ENCODE measurements at places on chromosomes 12 and 14.
A peak's percentile ranks its signal among the peaks of the same experiment; 100 is the strongest.

- DNase-seq, result no peak
Measured at GRCh38 chr12:14836336-14837210, 6.8 kb downstream of the ART4 start.

DNA sequence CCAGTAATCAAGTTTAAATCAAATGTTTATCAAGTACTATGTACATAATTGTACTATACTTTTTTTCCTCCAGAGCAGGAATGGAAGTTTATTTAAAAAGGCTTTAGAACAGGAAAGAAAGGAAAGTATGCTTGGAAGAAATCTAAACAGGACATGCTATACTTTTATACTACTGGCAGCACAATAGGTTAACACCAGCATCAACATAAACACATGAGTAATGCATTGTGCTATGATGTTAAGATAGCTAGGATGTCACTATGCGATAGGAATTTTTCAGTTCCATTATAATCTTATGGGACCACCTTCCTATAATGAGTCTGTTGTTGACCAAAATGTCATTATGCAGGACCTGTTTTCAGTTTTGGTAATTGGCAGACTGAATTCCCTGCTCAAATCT is 41.5 kb upstream of the ANKS1B start:
- no peak for DNase-seq

- no peak for DNase-seq
Measured at GRCh38 chr12:105819549-105819948, 319.2 kb downstream of the NUAK1 start.

- DNase-seq, result no peak
Measured at GRCh38 chr14:81427348-81428058, 27.4 kb upstream of the STON2 start.

- DNase-seq, result no peak
Measured at GRCh38 chr12:61857968-61858367, 402.2 kb upstream of the USP15 start.

DNA sequence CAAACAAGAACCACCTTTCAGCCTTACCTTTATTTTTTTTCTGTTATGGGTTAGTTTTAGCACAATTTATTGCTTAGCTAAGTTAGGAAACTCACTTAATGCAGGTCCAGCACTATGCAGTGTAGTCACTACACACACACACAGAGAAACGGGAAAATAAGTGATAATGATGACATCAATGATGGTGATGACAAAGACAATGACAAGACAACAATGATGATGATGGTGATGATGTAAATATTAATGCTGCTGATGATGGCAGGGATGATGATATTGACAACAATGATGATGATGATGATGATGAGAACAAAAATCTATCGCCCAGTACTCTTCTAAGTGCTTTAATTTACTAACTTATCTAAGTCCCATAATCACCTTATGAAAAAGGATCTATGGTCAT is 41.1 kb downstream of the WSCD2 start:
- no peak for DNase-seq

GRCh38 chr12:62279058-62279457 is 18.9 kb downstream of the USP15 start:
- no peak for DNase-seq

- DNase-seq, result no peak
Measured at GRCh38 chr12:132520421-132521199, 30.7 kb downstream of the FBRSL1 start.

GRCh38 chr12:60501124-60501729 is 905.4 kb downstream of the SLC16A7 start:
- DNase-seq, result no peak

GRCh38 chr14:79333198-79333546 is 878.1 kb downstream of the DIO2 start:
- DNase-seq, result no peak

DNA sequence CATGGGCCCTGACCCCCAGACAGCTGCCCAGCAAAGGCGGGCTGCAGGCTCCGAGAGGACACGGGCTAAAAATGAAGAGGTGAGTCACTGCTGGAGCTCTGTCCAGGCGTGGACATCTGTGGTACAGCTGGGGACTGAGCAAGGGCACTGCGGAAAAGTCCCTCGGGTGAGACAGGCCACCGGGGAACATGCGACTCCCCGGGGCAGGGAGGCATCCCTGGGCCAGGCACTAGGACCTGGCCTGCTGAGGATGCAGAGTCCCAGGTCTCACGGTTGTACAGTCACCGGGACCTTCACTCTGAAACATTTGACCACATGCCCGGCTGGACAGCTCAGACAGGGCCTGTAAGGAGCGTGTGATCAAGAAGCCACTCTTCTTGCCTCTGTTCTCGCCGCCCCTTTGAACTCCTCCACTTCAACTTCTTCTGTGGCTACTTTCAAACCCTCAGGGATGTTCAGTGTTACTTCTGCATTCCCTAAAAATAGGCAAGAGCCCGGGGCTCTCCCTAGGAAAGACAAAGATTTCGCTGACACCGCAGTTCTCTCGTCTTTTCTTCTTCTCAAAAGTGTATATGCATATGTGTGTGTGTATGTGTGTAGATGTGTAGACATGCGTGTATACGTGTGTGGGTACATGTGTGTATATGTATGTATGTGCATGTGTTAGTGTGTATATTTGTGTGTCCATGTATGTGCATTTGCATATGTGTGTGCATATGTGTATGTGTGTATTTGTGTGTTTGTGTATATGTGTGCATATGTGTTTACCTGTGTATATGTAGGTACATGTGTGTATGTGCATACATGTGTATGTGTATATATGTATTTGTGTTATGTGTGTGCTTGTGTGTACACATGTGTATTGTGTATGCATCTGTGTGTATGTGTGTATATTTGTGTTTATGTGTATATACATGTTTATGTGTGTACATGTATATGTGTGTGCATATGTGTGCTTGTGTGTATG is 5.0 kb upstream of the RFLNA start:
- no peak for DNase-seq

GRCh38 chr12:70584332-70584731 is 52.9 kb downstream of the PTPRB start:
- DNase-seq, result no peak

GRCh38 chr12:24770334-24770733 is 178.6 kb downstream of the BCAT1 start:
- DNase-seq, result no peak

DNA sequence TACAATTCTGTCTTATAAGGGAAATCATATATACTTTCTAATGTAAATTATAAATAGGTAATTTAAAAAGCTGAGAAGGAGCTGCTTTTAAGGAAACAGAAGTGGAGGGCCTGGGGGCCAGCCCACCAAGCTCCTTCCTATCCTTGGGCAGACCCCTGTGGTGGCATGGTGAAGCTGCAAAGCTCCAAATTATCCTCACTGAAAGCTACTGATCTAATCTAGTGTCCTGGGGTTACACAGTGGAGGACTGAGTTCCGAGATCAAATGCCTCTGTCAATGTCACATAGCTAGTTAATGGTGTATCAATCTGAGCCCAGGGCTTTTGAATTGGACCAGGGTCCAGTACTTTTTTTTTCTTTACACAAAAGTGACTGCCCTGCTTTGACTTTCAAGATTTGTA is 355.4 kb downstream of the CEP128 start:
- DNase-seq, result no peak

DNA sequence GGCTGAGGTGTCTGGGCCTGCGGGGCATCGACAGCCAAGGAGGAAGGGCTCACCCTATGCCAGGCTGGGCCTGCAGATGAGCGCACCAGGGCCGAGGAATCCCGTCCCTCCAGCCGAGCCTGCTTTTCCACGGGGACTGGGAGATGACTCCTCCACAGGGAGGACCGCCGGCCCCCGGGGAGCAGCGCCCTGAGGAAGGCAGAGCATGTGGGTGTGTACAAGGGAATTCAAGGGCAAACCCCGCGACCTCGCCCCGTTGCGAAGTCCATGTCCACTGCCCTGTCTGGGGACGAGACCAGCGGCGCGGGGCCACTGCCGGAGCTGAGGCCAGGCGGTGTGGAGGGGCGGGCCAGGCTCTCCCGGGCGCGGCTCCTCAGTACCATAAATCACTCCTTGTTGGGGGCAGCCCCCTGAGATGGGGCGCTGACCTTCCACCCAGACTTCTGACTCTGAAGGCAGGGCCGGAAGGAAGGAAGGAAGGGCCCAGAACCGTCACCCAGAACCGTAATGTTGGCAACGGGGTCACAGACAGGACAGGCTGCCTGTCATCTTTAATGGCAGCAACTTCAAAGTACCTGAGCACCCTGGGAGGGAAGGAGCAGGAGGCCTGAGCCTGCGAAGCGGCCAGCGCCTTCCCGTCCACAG is 52.5 kb downstream of the RNF34 start:
- DNase-seq, result no peak

GRCh38 chr12:86256163-86256562 is at the start of gene MGAT4C:
TSS of gene MGAT4C (minus strand) at chr12:86256391.
- DNase-seq, result peak; percentile 89

DNA sequence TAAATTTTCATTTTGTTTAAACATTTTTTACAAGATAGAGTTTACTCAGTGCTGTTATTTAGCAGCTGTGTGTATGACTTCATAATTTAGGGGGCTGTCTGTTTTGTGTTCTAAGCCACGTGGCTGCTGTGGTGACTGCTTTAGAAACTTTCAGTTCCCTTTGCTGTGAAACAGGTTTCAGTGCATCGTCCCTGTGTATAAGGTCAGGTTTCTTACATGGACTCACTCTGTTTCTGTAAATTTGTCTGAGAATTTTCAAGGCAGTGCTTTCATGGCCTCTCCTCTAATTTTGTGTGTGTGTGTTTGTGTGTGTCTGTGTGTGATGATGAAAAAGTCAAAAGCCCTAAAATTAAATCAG is 32.4 kb downstream of the BICD1 start:
- DNase-seq, result no peak

GRCh38 chr12:122793685-122794106 is 19.3 kb downstream of the CCDC62 start:
- DNase-seq, result peak; percentile 54

GRCh38 chr12:87822923-87823322 is 206.3 kb downstream of the C12orf50 start:
- no peak for DNase-seq

- no peak for DNase-seq
Measured at GRCh38 chr12:2145433-2145998, 92.7 kb downstream of the CACNA1C start.

DNA sequence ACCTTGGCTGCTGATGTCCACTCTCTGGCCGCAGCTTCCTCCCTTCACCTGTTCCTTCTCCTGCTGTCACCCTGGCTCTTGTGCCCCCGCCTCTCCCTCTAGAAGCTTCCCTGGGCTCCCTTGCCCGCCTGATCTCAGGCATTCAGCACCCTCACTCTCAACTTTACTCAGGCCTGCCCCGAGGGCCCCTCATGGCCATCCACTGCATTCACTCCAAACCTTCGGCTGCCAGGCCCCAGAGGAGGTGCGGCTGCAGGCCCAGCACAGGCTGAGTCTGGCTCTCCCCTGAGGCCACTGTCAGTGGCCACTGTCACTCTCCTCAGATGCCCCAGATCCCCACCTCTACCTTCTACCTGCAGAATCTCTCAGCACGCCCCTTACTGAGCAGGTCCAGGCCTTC is 183.9 kb downstream of the ZFP36L1 start:
- no peak for DNase-seq

GRCh38 chr14:39050389-39050788 is 52.6 kb downstream of the SEC23A start:
- no peak for DNase-seq

- DNase-seq, result no peak
Measured at GRCh38 chr12:30696486-30696885, 817 bp upstream of the IPO8 start.

DNA sequence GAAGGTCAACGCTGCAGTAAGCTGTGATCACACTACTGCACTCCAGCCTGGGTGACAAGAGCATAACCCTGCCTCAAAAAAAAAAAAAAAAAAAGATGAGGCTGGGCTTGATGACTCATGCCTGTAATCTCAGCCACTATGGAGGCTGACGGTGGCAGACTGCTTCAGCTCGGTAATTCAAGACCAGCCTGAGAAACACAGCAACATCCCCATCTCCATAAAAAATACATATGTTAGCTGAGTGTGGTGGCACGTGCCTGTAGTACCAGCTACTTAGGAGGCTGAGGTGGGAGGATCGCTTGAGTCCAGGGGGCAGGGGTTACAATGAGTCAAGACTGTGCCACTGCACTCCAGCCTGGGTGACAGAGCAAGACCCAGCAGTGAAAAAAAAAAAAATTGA is 50.4 kb downstream of the GXYLT1 start:
- no peak for DNase-seq

DNA sequence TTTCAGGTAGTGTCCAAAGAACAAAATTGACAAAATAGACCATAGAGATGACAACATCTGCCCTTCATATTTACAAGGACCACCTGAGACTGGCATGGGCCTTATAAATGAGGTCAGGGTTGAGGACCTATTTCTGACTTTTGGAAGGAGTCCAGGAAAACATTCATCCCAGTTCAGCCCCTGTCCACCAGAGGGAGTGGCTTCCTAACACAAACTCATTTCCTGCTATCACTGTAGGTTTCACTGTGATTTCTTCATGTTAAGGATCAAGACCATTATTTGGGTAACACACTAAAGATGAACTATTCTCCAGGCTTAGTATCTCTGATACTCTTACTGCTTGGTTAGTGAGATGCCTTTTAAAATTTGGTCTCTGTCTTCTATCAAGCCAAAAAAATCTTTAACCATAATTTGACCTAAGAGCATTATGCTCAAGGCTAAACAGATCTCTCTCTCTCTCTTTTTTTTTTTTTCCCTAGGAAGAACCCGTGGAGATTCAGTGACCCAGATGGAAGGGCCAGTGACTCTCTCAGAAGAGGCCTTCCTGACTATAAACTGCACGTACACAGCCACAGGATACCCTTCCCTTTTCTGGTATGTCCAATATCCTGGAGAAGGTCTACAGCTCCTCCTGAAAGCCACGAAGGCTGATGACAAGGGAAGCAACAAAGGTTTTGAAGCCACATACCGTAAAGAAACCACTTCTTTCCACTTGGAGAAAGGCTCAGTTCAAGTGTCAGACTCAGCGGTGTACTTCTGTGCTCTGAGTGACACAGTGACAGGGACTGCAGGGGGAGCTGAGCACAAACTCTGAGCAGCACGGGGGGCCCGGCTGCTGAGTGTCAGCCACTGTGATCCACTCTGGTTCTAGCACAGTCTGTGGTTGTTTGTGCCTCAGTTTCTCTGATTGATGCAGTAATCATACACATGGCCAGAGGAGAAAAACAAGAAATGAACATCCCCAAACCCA is 267.6 kb upstream of the OR4E1 start:
- no peak for DNase-seq

- no peak for DNase-seq
Measured at GRCh38 chr12:50625029-50625925, 120.5 kb downstream of the DIP2B start.

DNA sequence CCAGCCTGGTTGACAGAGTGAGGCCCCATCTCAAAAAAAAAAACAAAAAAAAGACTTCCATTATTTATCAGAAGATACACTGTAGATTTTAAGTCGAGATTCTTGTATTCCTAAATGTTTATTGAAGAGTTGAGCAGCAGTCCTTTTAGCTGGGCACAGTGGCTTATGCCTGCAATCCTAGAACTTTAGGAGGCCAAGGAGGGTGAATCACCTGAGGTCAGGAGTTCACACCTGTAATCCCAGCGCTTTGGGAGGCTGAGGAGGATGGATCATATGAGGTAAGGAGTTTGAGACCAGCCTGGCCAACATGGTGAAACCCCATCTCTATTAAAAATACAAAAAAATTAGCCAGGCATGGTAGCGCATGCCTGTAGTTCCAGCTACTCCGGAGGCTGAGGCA is 57.6 kb downstream of the HEATR5A start:
- DNase-seq, result no peak
